ENCODE measurements at places on chromosomes 3 and 15.

DNA sequence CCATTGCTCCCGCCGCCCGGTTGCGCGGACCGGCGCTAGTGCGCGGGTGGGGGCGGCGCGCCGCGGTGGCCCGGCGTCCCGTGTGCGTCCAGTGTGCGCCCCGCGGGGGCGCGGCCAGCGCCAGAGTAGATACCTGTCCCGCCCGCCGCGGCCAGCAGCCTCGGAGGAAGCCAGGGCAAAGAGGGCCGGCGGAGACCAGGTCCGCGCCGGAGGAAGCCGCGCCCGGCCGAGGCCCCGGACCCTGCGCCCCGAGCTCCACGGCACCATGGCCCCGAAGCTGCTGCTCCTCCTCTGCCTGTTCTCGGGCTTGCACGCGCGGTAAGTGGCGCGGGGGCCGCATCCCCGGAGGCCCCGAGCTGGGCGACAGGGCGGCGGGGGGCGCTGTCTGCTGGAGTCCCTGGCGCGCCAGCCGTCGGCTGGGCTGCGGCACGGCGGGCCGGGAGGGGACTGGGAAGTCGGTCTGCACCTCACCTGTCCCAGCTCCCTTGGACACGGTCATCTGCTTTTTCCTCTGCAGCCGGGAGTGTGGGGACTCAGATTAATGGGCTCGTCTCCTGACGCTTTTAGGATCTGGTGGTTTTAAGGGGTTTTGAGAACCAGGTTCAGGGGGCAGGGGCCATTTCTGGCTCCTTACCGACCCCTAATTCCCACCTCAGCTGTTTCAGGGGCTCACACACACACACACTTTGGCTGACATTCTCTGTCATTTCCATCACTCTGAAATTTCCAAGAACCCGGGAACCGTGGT is 464 bp downstream of the GABRG3 start:
- no peak for DNase-seq

DNA sequence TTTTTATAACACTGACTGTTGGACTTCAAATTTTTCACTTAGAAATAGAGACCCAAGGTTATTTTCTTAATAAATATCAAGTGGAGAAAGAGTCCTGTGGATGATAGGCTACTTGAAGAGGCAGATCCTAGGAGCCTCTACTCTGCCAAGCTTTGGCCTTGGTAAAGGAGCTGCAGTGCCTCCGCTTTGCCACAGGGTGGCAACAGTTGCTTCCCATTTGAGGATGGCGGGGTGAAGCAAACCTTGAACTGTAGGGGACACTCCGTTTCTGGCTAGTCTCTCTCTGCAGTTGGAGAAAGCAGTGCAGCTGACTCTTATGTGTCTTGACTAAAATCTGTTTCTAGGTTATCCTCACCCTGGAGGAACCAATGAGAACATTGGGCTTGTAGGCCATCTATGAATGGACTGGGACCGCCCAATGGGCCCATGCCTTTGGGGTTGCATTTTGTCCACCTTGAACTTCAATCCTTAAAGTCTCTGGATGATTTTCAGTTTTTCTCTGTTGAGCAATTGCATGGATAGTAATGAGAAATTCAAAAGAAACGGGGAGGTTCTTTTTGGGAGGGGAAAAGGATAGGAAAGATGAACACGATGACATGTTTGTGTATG is 9.8 kb downstream of the SCG5 start:
- DNase-seq: peak; percentile 72

- no peak for DNase-seq
Measured at GRCh38 chr15:68387381-68388143, 44.4 kb downstream of the ITGA11 start.

GRCh38 chr15:31308185-31308639 is 18.4 kb upstream of the KLF13 start:
- no peak for DNase-seq
